IMR-90 (cell line): ENCODE measurements at places on chromosomes 3 and 15. TPM values are rescaled to one million over a fixed set of nuclear protein-coding genes. Genes with fewer than 3 reads are reported as not detected.

Gene ERC2
- 0.18 and 0.28 TPM in 2 replicates for total RNA-seq

Gene MON1A
- total RNA-seq, result 6.9 and 8.2 TPM in 2 replicates

Gene ALDH1A3
- 5.0 and 8.6 TPM in 2 replicates for total RNA-seq

Gene ARGFX
- not detected in 2 replicates for total RNA-seq

Gene LRRC3B
- total RNA-seq, result not detected in 2 replicates

Gene EIF4A2
- 310 and 449 TPM in 2 replicates for total RNA-seq
